ENCODE measurements at places on chromosomes 5 and 9.

- no peak for DNase-seq
These were observed 973.6 kb upstream of the WWC1 start for GRCh38 chr5:167317884-167318283.

GRCh38 chr5:133383580-133383939 lies 228.8 kb downstream of the FSTL4 start:
- no peak for DNase-seq

- no peak for DNase-seq
These were observed 34.7 kb downstream of the INSL4 start for GRCh38 chr9:5265939-5266338.

DNA sequence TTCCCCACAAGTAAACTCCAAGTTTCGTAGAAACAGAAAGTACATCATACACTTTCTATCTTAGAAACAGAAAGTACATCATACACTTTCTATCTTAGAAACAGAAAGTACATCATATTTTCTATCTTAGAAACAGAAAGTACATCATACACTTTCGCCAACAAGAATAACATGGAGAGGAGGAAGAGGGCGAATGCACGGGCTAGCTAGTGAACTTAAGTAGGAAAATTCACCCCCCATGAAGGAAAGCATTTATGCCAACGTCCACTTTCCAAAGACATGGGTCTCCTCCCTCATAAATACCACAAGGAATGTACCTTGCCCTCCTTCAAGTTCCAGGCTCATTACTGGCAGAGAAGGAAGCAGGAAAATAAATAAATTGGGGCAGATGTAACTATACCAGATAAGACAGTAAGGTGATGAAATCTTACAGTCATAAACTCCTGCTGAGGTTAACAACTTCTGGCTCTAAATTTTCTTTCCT lies 64.7 kb downstream of the FRMD3 start:
- no peak for DNase-seq

- DNase-seq = no peak
These were observed 196.7 kb downstream of the WDR70 start for GRCh38 chr5:37575541-37576489.

GRCh38 chr5:530001-530955 lies 6.0 kb upstream of the SLC9A3 start:
- DNase-seq = no peak

DNA sequence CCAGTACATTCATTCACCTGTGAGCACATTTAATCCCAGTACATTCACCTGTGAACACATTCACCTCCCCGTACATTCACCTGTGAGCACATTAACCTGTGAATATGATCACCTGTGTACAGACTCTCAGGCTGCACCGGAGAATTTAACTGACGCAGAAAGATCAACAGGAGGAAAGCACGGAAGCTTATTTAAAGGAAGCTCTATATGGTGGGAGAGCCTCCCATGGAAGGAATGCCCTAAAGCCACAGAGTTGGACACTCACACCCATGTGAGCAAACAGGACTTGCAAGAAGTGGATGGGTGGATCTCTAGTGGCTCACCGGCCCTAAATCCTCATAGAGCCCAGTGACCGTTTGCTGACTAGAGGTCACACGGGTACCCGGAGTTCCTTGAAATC lies 38.2 kb downstream of the TRIP13 start:
- no peak for DNase-seq

DNA sequence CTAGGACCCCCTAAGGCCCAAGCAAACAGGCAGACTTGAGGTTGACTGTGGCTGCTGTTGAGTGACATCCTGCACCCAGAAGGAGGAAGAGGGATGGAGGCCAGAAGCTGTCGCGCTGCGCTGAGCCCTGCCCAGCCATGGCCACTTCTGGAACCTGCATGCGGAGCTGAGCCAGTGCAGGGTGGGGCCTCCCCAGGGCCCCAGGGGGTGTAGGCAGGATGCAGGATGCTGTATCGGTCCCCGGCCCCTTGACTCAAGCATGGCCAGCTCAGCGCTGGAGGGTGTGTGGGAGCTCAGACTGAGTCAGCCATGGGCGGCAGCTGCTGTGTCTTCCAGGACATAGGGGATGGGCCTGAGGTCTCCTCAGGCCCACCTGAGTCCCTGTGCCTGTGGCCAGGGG lies 26.9 kb downstream of the GLT6D1 start:
- DNase-seq = no peak

DNA sequence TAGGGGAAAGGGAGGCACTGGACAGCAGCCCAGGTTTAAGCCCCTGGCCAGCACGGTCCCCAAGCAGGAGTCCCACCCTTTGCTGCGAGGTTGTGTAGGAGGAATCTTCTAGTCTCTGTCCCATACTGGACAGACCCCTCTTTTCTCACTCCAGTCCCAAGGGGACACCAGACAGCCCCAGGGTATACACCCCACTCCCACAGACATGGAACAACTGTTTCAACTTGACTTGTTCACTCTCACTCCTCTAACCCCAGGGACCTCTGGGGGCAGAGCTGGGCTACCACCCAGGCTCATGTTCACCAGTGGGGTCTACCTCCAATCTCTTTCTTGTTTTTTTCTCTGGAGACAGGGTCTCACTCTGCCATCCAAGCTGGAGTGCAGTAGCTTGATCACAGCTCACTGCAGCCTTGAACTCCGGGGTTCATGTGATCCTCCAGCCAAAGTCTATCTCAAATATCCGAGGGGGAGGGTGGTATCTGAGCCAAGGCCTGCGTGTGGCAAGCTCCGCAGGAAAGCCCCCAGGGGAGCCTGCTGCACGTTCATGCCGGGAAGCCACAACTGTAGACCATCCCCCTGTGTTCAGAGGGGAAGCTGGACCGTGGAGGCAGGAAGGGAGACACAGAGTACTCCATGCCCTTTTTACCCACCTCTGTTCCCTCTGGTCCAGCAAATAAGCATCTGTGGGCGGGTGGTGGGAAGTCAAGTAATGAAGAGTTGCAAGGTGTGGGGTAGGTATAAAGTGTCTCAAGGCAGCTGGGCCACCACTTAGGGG lies 1.8 kb downstream of the PTGES2 start:
- DNase-seq = no peak

DNA sequence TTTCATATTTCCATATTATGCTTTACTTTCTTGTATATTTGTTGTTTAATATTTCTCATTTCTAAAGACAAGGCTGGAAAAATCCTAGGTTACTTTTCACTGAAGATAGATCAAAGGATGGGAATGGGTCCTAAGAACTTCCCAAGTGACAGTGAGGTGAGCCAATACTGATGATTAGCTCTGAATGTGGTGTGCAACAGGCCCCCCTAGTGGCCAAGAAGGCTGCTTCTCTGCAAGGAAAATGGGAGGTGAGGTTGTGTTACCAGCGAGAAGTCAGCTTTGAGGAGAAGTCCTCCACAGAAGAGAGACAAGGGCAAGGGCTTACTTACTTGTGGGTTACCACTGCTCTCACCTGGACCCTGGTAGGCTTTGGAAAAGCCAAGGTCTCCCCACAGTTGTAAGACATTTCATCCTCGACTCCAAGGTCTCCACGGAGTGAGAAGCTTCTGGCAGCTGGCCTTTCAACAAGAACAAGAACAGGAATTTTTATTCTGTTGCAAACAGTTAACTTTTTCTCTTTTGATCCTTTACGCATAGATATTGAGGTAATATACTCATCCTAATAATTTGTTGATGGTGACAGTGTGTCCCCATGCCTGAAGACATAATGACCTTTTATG lies 69.9 kb downstream of the MAMDC2 start:
- no peak for DNase-seq

DNA sequence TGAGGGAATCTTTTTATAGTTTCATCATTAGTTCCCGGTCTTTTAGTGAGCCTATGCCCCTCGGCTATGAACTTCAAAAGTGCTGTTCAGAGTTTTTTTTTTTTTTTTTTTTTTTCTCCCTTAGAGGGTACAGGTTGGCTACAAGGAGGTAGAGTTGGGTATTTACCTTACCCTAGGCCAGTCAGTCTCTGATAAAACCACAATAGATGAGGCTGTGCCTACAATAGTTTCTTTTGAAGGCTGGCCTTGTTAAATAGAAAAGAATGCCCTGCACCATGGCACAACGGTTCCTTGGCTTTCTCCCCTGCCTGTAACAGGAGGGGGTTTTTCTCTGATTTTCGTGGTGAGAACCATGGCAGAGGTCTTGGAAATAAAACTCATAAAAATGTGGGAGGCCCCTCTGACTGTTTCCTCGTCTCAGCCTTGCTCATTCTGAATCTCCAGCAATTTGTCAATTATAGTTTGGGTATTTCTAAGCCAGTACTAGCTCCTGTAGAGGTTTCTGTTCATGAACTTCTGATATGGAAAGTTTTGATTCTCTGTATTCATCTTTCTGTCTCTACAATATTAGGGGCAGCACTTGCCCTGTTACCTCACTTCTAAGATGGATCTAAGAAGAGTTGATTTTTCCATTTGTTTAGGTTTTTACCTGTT lies 152.0 kb downstream of the MTRR start:
- DNase-seq = no peak

DNA sequence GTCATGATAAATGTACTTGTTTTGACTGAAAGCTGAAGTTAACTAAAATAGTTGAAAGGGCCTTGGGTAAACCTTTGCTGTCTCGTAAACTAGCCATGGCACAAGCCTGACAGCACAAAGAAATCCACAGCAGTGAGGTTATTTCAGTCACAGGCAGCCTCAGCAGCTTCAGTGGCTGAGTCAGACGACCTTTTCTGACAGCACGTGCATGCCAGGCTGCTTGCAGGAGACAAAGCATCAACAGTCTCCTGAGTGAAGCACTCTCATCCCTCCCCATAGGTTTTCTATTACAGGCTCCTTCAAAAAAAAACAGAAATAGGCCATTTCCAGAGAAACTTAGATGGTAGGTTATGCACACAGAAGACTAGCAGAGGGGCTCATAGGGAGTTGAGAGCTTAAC lies 34.6 kb downstream of the OXCT1 start:
- DNase-seq = peak; percentile 4

DNA sequence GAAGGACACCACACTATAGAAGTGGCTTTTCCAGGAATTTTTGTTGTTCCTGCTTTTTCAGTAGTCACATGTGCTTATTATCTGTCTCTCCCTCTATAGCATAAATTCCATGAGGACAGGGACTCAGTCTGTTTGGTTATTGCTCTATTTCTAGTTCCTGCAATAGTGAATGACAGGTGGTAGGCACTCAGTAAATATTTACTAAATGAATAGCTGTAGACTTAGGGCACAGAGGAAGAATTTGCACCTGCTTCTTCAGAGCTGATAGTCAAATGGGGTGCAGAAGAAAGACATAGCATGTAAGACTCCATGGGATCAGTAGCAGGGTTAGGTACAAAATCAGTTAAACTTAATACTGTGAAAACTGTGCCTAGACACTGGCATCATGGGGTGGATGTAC lies 580.2 kb downstream of the CCDC171 start:
- DNase-seq = no peak

GRCh38 chr9:95297316-95297715 lies 20.2 kb downstream of the FANCC start:
- DNase-seq = no peak

- DNase-seq = no peak
These were observed 187.0 kb upstream of the S1PR3 start for GRCh38 chr9:88804254-88804596.

DNA sequence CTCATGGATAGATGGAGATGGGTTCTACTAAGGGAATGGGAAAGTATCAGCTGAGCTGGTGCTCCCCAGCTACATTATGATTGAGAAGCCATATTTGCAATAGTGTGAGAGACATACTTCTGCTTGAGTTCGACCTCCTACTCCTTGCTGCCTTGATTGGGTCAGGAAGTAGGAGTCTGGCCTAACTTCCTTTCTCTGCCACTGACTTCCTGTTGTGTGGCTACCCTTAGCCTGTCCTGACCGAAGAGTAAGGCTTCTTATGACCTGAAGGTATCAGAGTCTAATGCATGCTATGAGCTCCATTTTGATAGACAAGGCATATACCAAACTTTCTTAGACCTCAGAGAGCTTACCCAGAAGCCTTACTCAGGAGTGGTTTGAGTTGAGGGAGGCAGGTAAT lies 53.9 kb downstream of the OSTF1 start:
- no peak for DNase-seq

- no peak for DNase-seq
These were observed 3.1 kb downstream of the EGFL7 start for GRCh38 chr9:136665704-136666371.

GRCh38 chr5:56717253-56717987 lies 97.9 kb upstream of the MAP3K1 start:
- DNase-seq = no peak

GRCh38 chr9:90818279-90818678 lies 16.7 kb downstream of the SYK start:
- DNase-seq = no peak

DNA sequence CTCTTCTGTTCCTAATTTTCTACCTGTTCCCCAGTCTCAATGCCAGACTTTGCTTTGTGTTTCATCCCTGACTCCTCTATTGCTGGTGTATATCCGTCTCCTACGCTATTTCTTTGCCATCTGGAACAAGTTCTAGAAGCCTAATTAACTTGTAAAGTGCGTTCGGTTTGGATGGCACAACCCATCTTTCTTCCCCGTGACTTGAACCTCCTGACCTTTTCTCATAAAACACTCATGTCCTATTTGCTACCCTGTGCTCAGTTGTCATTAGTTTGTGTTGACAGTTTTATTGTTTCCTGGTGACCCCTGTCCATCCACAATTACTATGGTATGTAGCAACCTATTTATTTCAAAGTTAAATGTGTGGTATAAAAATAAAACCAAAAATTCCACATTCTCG lies 323.5 kb downstream of the TLE4 start:
- no peak for DNase-seq

DNA sequence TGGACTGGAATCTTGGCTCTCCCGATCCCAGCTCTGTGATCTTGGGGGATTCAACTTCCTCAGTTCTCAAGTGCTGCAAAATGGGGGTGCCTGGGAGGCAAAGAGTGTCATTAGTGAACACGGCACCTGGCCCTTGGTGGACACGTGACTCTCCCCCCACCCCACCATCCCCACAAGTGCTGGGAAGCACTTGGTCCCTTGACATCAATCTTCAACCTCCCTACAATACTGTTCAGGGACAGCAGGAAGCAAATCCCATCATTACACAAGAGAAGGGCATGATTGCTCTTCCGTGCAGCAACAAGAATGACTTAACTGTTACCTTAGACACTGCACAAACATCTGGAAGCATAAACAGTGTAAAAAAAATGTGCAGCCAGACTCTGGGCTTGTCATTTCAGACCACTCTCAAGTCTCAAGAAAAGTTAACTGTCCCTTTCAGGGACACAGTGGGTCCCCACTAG lies 61.4 kb downstream of the PSMB7 start:
- DNase-seq = no peak

DNA sequence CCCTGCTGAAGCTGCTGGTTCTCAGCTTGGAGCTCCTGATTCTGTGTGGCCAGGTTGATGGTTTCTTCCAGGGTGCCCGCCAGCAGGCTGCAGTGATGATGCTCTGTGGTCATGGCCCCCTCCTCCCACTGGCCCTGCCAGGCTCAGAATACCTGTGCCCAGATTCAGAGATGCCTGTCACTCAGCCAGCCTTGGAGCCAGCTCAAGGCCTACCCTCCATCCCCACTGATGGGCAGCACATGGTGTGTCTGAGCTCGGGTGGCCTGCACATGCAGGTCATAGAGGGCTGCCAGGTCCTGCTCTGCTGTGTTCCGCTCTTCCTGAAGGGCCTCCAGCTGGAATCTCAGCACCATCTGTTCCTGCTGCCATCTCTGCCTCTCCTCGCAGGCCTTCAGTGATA lies 5.4 kb downstream of the SLC35A4 start:
- no peak for DNase-seq
